Naive thymus-derived CD4-positive, alpha-beta T cell (primary cell): ENCODE measurements at places on chromosomes 6 and 20. TPM values are rescaled to one million over a fixed set of nuclear protein-coding genes. Genes with fewer than 3 reads are reported as not detected.
A peak's percentile ranks its signal among the peaks of the same experiment; 100 is the strongest.

DNA sequence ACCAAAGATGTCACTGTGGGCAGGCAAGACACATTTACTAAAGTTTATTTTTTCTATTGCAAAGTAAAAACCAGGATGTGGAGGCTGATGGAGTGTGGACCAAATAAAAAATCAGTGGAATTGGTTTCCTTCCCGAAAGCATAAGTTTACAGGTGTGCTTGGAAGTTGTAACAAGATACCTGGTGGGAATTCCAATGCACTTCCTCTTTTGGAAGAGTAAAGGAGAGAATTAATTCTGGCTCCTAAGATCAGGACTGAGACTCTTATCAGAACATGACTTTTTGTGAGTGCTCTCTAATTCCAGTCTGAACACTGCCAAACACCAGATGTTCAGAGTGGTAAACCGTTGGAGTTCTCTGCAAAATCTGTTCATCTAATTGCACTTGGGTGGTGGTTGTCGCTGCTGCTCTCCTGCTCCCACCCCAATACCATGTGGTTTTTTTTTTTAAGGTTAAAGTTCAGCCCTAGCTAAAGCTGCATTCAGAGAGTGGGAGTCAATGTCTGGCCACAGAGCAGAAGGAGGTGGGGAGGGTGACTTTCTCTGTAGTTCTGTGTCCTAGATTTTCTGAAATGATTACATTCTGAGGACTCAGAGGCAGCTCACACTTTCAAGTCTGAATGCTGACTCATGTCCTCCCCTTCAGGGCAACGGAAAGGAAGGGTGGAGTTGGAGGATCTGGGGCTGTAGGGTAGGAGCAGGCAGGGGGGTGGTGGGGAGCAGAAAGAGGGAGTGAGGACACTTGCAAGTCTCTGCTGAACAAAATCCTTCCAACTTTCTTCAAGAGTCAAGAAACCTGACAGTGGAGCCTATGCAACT lies 275.8 kb upstream of the PRDM1 start:
- no peak overlapping the region for H3K27ac ChIP-seq
- no peak overlapping the region for H3K4me3 ChIP-seq
- peaks cover 30% of the 10 kb centered on the region for H3K4me1 ChIP-seq
- H3K27me3 ChIP-seq: no peaks in the 10 kb centered on the region
- DNase-seq: no peak
- H3K36me3 ChIP-seq: no peaks in the 10 kb centered on the region

- H3K27me3 ChIP-seq: no peaks in the 10 kb centered on the region
- DNase-seq: no peak
- H3K4me1 ChIP-seq: no peaks in the 10 kb centered on the region
- no peaks in the 10 kb centered on the region for H3K36me3 ChIP-seq
- H3K27ac ChIP-seq: no peak overlapping the region
Measured at GRCh38 chr6:21707524-21708319, 114.2 kb downstream of the SOX4 start.

MUCL3 gene
- polyA plus RNA-seq: not detected

DNA sequence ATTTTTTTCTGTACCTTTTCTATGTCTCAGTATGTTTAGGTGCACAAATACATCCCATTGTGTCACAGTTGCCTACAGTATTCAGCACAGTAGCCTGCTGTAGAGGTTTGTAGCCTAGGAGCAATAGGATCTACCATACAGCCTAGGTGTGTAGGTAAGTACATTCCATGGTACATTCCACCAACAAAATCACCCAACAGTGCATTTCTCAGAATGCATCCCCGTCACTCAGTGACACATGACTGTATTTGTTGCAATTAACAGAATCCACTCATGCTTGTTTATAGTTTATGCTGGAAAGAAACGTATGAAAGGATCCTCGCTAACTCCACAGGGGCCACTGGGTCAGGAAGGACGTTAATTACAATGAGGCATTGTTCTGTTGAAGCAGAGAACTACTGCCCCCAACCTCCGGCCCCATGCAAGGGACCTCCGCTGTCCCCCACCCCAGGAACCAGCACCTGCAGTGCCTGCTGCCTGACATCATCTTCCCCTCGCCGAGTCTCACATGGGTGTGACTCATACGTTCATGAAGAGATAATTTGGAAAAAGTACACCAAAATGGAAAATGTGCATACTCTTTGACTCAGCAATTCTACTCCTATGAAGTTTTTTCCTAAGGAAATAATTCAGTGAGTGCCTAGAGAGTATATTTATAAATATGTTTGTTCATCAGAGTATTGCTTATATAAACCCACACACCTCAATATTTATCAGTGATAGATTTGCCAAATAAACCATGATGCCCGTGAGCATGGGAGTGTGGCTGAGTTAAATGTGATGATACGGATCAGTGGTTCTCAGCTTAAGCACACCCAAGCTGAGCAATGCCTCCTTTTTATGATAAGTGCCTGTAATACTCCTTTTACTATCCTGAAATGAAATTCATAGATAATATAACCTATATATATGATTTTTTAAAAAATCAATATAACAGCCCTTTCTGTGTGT lies 156.4 kb upstream of the ECI2 start:
- no peaks in the 10 kb centered on the region for H3K36me3 ChIP-seq
- no peak overlapping the region for H3K27ac ChIP-seq
- no peaks in the 10 kb centered on the region for H3K4me1 ChIP-seq
- H3K4me3 ChIP-seq: no peak overlapping the region

GRCh38 chr20:14568701-14569100 lies 231.3 kb upstream of the FLRT3 start:
- H3K27ac ChIP-seq: no peak overlapping the region
- DNase-seq: no peak
- H3K4me3 ChIP-seq: no peak overlapping the region
- no peaks in the 10 kb centered on the region for H3K4me1 ChIP-seq
- H3K36me3 ChIP-seq: no peaks in the 10 kb centered on the region

DNA sequence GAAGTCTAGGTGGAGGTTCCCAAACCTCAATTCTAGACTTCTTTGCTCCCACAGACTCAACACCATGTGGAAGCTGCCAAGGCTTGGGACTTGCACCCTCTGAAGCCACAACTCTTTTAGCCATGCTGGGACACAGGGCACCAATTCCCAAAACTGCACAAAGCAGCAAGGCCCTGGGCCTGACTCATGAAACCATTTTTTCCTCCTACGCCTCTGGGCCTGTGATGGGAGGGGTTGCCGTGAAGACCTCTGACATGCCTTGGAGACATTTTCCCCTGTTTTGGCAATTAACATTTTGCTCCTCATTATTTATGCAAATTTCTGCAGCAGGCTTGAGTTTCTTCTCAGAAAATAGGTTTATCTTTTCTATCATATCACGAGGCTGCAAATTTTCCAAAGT lies 355.4 kb upstream of the RUNX2 start:
- peaks cover 18% of the 10 kb centered on the region for H3K4me1 ChIP-seq
- no peak overlapping the region for H3K4me3 ChIP-seq
- no peak overlapping the region for H3K27ac ChIP-seq
- H3K36me3 ChIP-seq: no peaks in the 10 kb centered on the region
- H3K27me3 ChIP-seq: no peaks in the 10 kb centered on the region

- no peaks in the 10 kb centered on the region for H3K36me3 ChIP-seq
- no peaks in the 10 kb centered on the region for H3K4me1 ChIP-seq
- peak; percentile 63 for DNase-seq
- no peaks in the 10 kb centered on the region for H3K27me3 ChIP-seq
Measured at GRCh38 chr6:35804996-35805736, at the start of gene LHFPL5. TSS of gene LHFPL5 (plus strand) at chr6:35805352. CDS start at chr6:35805671, 319 bp downstream.

ZNF831 gene
- polyA plus RNA-seq: 5.6 TPM

DNA sequence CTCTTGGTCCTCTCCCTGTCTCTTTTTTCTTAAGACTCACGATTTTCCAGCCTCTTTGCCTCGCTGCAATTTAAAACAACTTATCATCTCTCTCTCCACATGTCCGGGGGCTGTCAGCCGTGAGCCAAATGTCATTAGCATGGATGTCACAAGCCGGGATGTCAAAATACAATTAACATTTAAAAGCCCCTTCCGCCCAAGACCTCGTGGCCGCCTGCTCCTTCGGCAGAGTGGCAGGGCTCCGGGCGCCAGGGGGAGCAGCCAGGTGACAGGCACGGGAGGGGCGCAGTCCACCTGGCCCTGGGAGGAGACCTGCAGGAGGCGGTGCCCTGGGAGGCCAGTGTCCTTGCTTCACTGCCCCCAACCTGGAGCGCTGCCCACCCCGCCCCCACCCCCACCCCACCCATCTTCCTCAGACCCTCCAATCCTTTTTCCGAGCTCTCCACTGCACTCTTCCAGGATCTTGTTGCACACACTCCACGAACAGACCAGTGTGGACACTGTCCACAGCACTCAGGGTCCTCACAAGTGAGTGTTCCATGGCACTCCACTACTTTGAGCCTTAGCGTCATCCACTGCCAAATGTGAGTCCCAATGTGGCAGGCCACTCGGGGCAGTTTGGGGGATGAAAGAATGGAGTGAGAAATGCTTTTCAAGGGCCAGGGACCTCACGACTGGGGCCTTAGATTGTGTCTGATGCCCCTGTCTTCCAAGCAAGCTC lies 5.6 kb upstream of the GRM4 start:
- DNase-seq: no peak
- H3K36me3 ChIP-seq: no peaks in the 10 kb centered on the region
- no peak overlapping the region for H3K4me3 ChIP-seq
- H3K4me1 ChIP-seq: peaks cover 3% of the 10 kb centered on the region
- peaks cover 5% of the 10 kb centered on the region for H3K27me3 ChIP-seq
- no peak overlapping the region for H3K27ac ChIP-seq

SLC13A3 gene
- not detected for polyA plus RNA-seq

TPBG gene
- polyA plus RNA-seq: not detected

DNA sequence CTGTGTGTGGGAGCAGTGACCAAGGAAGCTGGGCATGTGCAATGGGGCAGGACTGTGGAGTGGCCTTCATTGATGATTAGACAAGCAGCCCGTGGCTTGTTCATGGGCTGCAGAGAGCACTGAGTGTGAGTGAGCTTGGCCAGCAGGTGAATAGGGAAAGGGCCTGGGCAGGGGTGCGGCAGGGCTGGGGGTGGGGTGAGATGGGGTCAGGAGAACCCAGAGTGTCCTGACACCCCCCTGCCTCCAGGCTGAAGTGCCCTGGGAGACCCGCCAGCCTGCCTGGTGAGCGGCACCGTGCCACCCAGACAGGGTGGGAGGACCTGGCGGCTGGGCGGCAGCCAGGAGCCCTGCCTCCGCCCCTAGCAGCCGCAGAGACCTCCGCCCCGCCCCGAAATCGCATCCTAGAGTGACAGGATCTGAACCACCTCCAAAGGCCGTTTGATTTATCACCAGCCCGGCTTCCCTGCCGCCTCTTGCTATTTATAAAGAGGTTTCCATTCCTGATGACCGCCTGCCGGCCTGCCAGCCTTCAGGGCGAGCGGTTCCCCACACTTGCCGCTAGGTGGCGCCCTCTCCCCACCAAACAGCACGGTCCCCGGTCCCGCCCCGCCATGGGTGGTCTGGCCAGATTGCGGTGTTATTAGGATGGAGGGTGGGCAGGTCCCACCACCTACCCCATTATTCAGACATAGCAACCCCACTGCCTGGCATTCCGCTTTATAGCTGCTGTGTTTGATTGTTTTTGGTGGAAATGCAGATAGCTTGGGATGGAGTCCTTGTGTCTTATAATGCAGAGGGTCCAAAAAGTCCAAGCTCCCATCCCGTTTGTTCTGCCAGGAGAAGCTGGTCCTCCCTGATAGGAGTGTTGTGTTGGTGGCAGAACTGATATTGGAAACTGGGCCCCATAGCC lies 3.5 kb downstream of the MYLK2 start:
- H3K4me3 ChIP-seq: no peak overlapping the region
- no peaks in the 10 kb centered on the region for H3K4me1 ChIP-seq
- peak; percentile 40 for DNase-seq
- no peaks in the 10 kb centered on the region for H3K36me3 ChIP-seq
- H3K27ac ChIP-seq: no peak overlapping the region
- no peaks in the 10 kb centered on the region for H3K27me3 ChIP-seq

GRCh38 chr6:158674342-158675131 lies 24.7 kb downstream of the SYTL3 start:
- H3K27me3 ChIP-seq: no peaks in the 10 kb centered on the region
- no peak for DNase-seq
- H3K4me1 ChIP-seq: no peaks in the 10 kb centered on the region
- no peak overlapping the region for H3K27ac ChIP-seq
- H3K36me3 ChIP-seq: peaks cover 12% of the 10 kb centered on the region
- H3K4me3 ChIP-seq: no peak overlapping the region

DNA sequence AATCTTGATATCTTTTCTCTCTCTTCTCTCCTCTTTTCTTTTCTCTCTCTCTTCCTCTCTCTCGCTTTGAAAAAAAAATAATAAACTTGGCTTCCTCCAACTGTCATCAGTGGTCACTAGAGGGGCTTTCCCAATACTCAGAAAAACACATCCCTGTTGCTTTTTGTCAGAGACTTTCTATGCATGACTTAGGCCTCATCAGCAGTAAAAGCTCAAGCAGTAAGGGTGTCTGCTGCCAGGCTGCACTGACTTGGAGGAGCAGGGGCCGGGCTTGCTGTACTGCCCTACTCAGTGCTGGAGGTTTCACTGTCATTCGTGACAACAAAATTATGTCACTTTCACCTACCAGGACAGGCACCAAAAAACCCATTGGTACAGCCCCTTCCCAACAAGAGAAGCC lies 272.0 kb downstream of the ADGB start:
- DNase-seq: no peak
- no peaks in the 10 kb centered on the region for H3K4me1 ChIP-seq
- no peak overlapping the region for H3K27ac ChIP-seq
- H3K4me3 ChIP-seq: no peak overlapping the region

ARMH2 gene
- polyA plus RNA-seq: not detected

ZC3H12D gene
- 1.8 TPM for polyA plus RNA-seq

DNA sequence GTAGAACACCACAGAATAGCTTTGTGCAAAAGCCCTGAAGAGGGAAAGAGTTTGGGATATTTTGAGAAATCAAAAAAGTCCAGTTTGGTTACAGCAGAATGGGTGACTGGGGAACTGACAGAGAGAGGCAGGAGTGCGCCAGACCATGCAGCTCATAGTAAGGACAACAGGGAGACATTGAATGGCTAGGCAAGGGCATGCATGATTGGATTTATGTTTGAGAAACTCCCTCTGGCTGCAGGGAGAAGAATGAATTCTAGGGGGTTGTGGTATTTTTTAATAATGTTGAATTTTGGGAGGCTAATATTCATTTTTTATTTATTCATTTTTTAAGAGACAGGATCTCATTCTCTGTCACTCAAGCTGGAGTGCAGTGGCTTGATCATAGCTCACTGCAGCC lies 49.9 kb downstream of the TGM2 start:
- no peaks in the 10 kb centered on the region for H3K4me1 ChIP-seq
- no peaks in the 10 kb centered on the region for H3K27me3 ChIP-seq
- no peak overlapping the region for H3K27ac ChIP-seq
- H3K36me3 ChIP-seq: no peaks in the 10 kb centered on the region
- no peak overlapping the region for H3K4me3 ChIP-seq

DNA sequence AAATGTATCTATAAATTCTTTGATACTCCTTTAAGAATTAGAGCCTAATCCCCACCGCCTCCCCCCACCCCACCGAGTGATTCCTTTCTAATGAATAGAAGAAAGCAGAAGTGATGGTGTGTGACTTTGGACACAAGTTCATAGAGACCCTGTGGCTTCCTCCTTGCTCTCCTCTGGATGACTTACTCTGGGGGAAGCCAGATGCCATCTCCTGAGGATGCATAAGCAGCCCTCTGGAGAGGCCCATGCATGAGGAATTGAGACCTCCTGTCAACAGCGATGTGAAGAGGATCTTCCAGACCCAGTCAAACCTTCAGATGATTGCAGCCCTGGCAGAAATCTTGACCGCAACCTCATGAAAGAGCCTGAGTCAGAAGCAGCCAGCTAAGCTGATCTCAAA lies 21.1 kb downstream of the AHCY start:
- H3K27me3 ChIP-seq: no peaks in the 10 kb centered on the region
- H3K4me1 ChIP-seq: no peaks in the 10 kb centered on the region
- H3K36me3 ChIP-seq: peaks cover 53% of the 10 kb centered on the region
- no peak for DNase-seq

OLIG3 gene
- not detected for polyA plus RNA-seq
